ENCODE measurements at places on chromosomes 4 and X.

GRCh38 chr4:35604252-35604651, 640.1 kb downstream of the ARAP2 start:
- no peak for DNase-seq

DNA sequence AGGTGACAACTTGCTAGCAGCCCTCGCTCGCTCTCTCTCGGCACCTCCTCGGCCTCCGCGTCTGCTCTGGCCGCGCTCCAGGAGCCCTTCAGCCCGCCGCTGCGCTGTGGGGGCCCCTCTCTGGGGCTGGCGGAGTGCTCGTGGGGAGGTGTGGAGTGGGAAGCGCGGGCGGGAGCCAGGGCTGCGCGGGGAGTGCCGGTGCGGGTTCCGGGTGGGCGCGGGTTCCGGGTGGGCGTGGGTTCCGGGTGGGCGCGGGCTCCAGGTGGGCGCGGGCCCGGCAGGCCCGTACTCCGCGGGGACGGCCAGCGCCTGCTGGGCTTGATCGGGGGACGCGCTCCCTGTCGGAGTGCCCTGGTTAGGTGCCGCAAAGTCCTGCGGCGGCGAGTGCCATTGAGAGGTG, 384.3 kb downstream of the GPM6A start:
- DNase-seq, result no peak

DNA sequence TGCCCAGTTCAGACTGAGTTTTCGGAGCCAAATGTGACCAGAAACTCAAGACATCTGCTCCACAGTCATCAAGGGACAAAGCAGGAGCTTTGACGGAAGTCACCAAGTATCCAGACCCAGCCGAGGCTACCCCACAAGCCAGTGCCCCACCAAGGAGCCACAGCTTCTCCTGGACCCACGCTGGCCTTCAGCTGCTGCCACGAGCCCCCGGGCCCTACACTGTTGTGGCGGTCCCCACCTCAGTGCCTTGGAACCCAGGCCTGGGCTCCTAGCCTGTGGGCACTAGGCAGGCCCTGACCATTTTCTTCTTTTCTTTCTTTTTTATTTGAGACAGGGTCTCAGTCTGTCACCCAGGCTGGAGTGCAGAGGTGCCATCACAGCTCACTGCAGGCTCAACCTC, 82.1 kb upstream of the NKX1-1 start:
- no peak for DNase-seq

DNA sequence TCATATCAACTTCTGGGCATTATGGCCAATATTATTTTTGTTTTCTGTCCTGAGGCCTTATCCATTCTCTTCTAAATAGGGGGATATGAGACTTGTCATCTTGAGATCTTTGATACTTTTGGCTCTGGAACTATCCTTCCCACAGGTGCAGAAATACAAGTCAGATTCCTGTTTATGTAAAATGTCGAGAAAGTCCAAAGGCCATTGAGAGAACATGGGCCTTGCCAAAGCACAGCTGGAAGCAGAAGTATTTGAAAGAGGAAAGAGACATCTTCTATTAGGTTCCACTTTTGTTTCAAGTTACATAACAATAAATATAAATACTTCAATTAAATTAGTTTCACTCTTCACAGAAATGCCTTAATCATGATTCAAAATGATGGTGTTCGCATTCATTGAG, 20.8 kb upstream of the PRSS48 start:
- DNase-seq, result no peak

- DNase-seq, result no peak
Observed at GRCh38 chr4:150316332-150317205, 238.3 kb downstream of the DCLK2 start.

DNA sequence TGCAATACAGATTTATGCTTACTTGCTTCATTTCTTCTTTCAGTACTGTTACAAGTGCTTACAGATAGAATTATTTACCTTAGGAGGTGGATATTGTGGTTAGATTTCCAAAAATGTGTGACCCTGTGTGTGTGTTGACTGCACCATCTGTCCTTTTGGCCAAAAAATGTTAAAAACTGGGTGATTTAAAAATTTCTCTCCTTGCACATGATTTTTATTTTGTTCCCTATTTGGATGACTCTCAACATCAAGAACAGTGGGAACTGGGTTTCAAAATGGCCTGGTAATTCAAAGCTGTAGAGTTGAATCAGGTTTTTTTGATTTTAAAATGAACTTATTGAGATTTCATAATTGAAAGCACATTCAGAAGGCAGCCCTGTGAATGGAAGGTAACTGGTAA, 1132.9 kb downstream of the RAPGEF2 start:
- no peak for DNase-seq

DNA sequence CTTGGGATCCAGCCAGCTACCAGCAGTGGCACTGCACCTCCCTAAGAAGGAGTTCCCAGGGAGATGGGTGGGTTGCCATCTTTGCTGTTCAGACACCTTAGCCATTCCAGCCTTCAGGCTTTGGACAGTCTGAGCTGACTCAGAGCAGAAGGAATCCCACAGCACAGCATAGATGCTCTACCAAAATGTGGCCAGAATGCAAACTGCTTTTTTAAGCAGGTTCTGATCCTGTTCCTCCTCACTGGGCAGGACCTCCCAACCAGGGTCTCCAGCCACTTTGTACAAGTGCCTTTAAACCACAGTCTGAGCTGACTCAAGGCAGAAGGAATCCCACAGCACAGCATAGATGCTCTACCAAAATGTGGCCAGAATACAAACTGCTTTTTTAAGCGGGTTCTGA, 209.0 kb downstream of the NPNT start:
- DNase-seq, result no peak

- no peak for DNase-seq
Observed at GRCh38 chr4:100983426-100983825, 363.9 kb downstream of the PPP3CA start.

GRCh38 chr4:45063696-45064095, 337.3 kb upstream of the GNPDA2 start:
- no peak for DNase-seq

GRCh38 chr4:60846678-60847077, 353.4 kb upstream of the ADGRL3 start:
- DNase-seq, result no peak

DNA sequence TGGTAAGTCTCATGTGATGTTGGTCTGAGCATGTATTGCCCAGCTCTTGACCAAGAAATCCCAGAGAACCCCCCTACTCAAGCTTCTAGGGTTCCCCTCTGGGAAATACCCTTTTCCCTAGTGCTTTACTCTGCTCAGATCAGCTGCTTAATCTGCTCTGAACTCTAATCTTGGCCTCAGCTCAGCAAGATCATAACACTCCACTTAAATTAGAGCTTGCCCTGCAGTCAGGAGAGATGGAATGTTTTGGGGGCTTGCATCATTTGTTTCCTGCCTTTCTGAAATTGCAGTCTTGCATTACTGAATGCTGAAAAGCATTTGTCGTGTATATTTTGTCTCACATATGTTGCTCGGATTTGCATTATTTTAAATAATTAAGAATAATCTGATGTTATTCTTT, 1153.6 kb downstream of the FSTL5 start:
- no peak for DNase-seq

GRCh38 chr4:82362565-82362964, 11.2 kb downstream of the HNRNPD start:
- no peak for DNase-seq

DNA sequence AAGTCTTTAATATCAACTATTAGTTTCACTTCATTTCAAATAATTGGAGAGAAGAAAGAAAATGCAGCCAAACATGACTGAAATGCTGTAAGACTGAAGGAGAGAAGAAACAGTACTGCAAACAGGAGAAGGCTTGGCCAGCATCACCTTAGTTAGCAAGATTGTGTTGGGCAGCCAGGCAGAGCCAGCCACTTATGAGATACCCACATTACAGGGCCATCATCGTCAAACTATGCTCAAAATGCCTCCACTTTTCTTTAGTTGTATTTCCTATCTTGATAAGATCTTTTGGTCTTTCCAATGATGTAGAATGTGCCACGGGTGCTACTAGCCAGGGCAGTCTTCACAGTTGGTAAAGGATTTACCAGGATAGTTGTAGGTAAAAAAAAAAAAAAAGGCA, 10.9 kb upstream of the IRF2 start:
- no peak for DNase-seq

GRCh38 chr4:14767142-14767541, 235.1 kb upstream of the CPEB2 start:
- no peak for DNase-seq

DNA sequence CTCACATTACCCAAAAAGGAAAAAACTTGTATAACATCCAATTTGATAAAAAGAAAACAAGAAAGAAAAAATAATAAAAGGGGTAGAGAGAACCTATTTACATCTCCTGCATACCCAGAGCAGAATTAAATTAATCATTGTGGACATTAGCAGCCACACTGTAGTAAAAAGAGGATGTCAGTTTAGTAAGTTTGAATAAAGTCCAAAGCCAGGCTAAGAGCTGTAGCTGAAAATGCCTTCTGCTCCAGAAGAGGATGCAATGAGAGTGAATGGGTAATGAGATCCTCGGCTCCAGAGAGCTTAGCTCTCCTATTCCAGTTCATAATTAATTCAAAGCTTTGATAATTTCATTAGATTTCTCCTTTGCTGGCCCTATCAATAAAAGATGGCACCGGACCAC, 78.2 kb downstream of the SLC10A7 start:
- DNase-seq, result no peak

GRCh38 chrX:49184294-49185281, 1.6 kb downstream of the PRICKLE3 start:
- no peak for DNase-seq

DNA sequence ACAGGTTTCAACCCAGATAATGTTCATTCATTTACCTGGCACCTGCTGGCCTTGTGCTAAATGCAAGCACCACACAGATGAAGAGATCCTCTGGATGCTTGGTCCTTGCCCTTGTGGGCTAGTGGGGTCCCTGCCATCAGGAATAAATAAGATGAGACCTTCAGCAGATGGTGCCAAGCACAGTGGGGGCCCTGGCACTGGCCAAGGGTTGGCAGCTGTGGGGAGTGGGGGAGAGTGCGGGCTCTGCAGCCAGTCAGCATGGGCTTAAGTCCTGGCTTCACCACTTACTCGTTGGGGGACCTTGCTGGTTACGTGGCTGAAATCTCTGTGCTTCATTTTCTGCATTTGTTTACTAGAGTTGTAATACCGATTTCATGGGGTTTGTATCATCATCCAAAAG, 6.9 kb downstream of the LAP3 start:
- no peak for DNase-seq

GRCh38 chrX:47215291-47215900, 3.1 kb upstream of the CDK16 start:
- no peak for DNase-seq

- DNase-seq, result no peak
Observed at GRCh38 chrX:47561659-47562151, 700 bp downstream of the ARAF start.

- DNase-seq, result no peak
Observed at GRCh38 chr4:38762560-38762959, 20.2 kb downstream of the TLR10 start.

GRCh38 chrX:22110729-22111494, 78.8 kb downstream of the PHEX start:
- DNase-seq, result no peak

All from activated CD8-positive, alpha-beta memory T cell treated with anti-CD3 and anti-CD28 coated beads for 1 hour (primary cell).